Left renal pelvis (tissue), 4 donors: ENCODE measurements at places on chromosomes 7 and 10. TPM values are rescaled to one million over a fixed set of nuclear protein-coding genes. Genes with fewer than 3 reads are reported as not detected.

GJC3 gene
- 0.87 TPM for polyA plus RNA-seq

DNA sequence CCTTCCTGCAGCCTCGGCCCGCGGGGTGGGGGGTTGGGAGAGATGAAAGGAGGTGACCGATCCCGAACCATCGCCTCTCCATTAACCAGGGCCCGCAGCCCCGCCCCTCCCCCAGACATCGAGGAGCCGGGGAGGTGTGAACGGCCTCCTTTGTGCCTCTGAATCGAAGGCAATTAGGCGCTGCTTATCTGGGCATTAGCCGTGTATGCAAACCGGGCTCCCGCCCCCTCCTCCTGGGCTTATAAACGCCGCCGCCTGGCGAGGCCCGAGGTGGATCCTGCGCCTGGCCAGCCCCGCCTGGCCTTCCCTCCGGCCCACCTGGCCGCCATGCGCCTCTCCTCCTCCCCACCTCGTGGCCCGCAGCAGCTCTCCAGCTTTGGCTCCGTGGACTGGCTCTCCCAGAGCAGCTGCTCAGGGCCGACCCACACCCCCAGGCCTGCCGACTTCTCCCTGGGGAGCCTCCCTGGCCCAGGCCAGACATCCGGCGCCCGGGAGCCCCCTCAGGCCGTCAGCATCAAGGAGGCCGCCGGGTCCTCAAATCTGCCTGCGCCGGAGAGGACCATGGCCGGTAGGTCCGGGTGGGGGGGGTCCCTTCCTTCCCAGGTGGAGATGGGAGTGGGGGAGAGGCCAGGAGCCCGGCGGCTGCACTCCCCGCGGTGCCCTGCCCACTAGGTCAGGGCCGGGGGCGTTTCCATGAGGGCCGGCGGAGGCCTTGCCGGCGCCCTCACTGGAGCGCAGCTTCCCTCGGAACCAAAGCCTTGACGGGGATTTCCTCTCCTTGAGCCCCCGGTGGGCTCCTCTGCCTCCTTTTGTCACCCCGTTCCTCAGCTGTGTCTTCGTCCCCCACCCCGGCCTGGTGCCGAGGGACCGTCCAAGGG, at the start of gene VENTX:
TSS of gene VENTX (plus strand) at position 268 of the 878 bp plus-strand sequence. CDS start at position 328, 60 bp downstream.
- no peak for DNase-seq

ATP6V0A4 gene
- 77.0 TPM for polyA plus RNA-seq

ANKRD16 gene
- 13.7 TPM for polyA plus RNA-seq

DNA sequence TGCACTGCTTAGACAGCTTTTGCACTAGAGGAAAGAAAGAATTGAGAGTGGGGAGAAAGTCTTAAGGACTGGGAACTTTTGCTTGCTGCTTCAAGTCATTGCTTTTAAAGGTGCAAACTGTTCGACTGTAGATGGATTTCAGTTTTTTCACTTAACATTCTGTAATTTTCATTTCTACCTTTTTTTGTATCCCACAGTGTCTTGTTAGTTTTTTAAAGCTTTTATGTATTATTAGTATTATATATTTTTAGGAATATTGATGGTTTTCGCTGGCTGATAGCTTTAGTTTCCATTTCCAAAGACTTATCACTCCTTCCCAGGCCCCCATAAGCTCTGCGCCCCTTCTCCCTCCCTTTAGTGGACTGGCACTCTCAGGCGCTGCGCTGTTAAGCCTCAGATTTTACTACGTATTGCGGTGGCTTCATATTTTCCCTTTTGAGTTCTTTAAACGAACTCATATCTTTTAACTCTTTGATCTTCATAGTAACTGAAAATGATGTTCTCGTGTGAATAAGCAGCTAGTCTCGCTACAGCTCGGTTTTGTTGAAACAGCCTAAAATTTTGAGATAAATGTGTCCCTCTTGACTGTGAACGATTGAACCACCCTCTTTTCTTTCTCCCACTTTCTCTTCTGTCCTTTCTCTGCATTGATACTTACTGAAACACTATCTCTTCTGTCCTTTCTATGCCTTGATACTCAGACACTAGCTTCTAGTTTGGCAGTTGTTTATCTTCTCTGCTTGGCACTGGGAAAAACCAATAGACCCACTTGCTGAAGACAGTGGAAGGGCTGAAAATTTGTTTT, 2.5 kb upstream of the ETV1 start:
- no peak for DNase-seq

DNA sequence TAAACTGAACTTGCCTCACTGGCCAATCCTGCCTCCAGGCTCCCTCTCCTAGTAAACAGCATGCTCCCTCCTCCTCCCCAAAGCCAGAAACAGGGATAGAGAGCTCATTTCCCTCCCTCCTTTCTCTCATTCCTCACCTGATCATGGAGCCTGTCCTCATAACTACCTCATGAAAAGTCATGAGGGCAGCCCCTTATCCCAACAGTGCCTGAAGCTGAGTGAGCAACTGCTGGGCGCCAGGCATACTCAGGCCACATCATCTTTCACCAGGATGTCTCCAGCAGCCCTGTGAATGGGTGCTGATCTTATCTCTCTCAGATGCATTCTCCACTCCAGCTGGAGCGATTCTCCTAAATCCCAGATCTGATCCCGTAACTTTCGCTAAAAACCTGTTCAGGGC, 307.2 kb downstream of the PRPF18 start:
- DNase-seq = no peak

- DNase-seq = no peak
Measured at GRCh38 chr7:55475855-55476803, 96.2 kb downstream of the VOPP1 start.

RTKN2 gene
- polyA plus RNA-seq = 14.2 TPM

UNCX gene
- polyA plus RNA-seq = 17.3 TPM

NOS3 gene
- polyA plus RNA-seq = 6.2 TPM

CLDN3 gene
- polyA plus RNA-seq = 1.8 TPM

- no peak for DNase-seq
Measured at GRCh38 chr10:119942973-119943372, 50.4 kb downstream of the SEC23IP start.

DNA sequence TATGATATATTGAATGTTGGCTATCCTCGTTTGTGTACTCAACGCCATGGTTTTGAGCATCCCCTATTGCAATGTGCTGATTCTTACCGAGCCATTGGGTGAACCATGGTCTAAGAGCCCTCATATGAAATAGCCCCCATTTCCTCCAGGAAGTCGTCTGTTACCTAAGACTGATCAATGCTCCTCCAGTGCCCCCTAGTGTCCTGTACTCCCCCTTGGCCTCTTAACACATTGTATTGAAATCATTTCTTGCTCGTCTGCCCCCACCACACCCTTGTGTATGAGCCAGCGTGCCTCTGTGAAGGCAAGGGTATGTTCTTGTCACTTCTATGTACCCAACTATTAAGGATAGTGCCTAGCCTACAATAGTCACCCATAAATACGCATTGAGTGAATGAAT, 11.2 kb upstream of the SLC35B4 start:
- no peak for DNase-seq

STAM gene
- polyA plus RNA-seq = 28.9 TPM

- DNase-seq = no peak
Measured at GRCh38 chr10:68103901-68104300, 5.4 kb upstream of the MYPN start.

DNA sequence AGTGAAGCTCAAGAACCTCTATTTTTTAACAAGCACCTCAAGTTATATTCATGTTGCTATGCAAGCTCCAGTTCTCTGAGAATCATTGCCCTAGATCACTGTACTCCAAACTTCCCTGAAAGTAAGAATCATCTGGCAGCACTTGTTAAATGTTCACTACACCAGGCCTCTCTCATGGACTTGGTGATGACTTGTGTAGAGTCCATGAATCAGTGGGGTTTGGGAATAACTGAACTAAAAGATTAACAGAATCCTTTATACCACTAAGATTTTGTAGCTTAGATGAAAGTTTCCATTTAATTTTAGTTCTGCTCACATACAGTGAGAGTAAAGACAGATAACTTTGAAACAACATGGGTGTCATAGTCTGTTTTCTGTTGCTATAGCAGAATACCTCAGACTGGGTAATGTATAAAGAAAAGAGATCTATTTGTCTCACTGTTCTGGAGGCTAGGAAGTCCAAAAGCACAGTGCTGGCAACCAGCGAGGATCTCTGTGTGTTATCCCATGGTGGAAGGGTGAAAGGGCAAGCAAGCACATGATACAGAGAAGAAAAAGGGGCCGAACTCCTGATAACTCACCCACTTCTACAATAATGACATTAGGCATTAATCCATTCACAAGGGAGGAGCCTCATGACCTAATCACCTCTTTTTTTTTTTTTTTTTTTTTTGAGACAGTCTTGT, 27.9 kb upstream of the AOAH start:
- no peak for DNase-seq

GRCh38 chr7:74183653-74184450, 9.7 kb downstream of the EIF4H start:
- no peak for DNase-seq

DNA sequence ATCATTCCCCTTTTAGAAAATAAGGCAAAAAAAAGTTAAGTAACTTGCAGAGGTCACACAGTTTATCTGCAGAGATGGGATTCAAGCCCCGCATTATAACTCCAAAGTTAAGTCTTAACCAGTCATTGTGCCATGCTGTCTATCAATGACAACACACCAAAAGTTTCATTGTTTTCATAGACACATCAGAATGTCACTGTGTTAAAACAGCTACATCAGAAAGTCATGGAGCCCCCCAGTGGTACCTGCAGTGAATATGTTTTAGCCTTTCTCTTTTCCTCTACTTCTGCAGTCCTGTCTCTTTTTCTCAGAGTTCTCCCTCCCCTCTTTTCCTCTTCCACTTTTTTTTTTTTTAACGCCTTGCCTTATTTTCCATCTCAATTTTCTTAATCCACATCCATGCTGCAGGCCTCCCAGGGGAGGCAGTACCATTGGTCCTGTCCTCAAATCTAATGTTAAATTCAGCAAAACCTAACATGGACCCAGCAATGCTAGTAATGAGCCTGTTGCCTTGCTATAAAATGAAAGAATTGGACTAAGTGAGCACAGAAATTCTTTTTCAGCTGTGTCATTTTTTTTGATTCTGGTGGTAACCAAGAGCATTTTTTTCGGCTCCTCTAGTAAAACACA, 3.8 kb upstream of the NRCAM start:
- no peak for DNase-seq

ZNF804B gene
- 0.64 TPM for polyA plus RNA-seq

ZNF488 gene
- polyA plus RNA-seq = 5.5 TPM

LRRD1 gene
- polyA plus RNA-seq = 0.67 TPM

DNA sequence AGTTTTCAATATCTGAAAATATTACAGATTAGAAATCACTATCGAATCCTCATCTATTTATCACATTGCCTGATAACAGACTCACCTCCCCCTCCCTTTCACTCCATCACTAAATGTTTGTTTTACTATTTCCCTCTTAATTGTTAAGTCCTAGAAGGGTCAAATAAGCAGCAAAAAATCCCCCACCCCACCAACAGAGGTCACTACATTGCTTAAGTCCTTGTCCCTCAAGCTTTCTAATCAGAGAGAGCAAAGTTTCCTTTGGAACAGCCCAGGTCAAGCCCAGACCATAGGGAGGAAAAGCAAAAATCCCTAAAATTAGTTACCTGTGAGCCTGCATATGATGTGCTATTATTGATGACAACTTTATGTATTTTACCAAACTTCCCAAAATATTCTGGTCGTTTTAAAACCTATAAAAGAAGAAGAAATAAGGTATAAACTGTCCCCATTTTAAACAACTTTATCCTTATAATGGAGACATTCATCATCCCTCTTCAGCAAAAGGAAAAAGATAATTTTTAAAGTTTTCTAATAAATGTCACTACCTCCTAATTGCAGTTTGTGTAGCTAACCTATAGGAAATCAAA, 95.0 kb downstream of the CNOT4 start:
- no peak for DNase-seq

GRCh38 chr10:97277551-97277950, 14.9 kb downstream of the ARHGAP19 start:
- DNase-seq = no peak

- DNase-seq = no peak
Measured at GRCh38 chr10:59240582-59241183, 64.2 kb downstream of the PHYHIPL start.

GRCh38 chr10:19853831-19854230, 37.6 kb downstream of the PLXDC2 start:
- DNase-seq = no peak

DNA sequence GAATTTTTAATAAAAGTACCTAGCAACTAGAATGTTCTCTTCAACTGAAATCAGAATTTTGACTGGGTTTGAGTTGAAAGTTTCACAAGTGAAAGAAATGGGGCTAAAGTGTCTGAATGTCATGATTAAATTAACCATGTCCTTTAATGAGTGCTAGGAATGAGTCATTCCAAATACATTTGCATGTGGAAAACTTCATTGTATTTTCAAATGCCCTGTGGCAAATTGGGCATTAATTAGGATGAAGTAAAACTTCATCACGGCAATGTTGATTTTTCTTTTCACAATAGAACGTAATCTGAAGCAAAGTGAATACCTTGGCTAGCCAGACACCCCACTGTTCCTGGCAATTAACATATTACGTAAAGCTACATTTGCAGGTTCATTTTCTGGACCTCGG, 166.6 kb downstream of the KIAA1217 start:
- no peak for DNase-seq

DNA sequence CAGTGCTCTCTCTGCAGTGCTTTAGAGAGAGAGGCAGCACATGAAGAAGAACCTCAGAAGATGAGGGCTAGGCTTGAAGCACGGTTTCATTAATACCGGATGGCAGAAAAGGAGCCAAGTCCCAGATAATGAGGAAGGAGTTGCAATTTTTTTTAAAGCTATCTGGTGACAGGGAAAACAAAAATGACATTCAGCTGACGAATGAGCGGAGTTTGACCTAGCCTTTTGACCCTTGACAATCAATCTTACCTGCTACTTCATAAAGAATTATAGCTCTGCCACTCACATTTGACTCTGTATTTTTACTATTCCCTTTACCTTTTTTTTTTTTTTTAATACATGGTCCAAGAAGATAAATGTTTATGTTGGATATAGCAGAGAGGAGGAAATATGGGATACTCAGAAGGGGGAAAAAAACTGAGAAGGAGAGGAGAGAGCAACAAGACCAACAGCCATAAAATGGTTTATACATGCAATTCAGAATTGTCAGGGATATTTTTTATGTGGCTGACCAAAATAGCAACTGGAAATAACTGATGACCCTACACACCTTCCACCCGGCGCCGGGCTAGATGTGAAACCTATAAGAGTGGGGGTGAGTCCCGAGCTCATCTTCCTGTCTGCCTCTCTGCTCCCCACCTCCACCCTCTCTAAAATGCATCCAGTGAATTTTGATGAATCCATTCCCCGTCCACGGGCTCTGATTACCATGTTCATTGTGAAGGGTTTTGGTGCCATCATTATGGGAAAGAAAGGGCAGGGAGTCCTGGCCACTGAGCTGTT, 274.4 kb upstream of the YAE1 start:
- no peak for DNase-seq

COL28A1 gene
- polyA plus RNA-seq = 15.4 TPM

CCL24 gene
- not detected for polyA plus RNA-seq

TMEM139 gene
- polyA plus RNA-seq = 59.3 TPM
